ENCODE measurements at places on chromosomes 16 and 17. TPM values are rescaled to one million over a fixed set of nuclear protein-coding genes. Genes with fewer than 3 reads are reported as not detected.
A peak's percentile ranks its signal among the peaks of the same experiment; 100 is the strongest.

- H3K27me3 ChIP-seq, result no peaks in the 10 kb centered on the region
- H3K4me1 ChIP-seq, result no peaks in the 10 kb centered on the region
- no peaks in the 10 kb centered on the region for H3K36me3 ChIP-seq
- no peak overlapping the region for H3K27ac ChIP-seq
- H3K4me3 ChIP-seq, result no peak overlapping the region
These were observed 16.1 kb downstream of the PIRT start for GRCh38 chr17:10821770-10822169.

Gene TBC1D3E
- not detected for total RNA-seq

Gene CCL7
- not detected for total RNA-seq

- H3K4me3 ChIP-seq, result no peak overlapping the region
- peak; percentile 86 for DNase-seq
- H3K27ac ChIP-seq, result no peak overlapping the region
- H3K4me1 ChIP-seq, result peaks cover 10% of the 10 kb centered on the region
- no peaks in the 10 kb centered on the region for H3K36me3 ChIP-seq
- H3K27me3 ChIP-seq, result no peaks in the 10 kb centered on the region
These were observed 31.1 kb downstream of the ADCY7 start for GRCh38 chr16:50297301-50298074.

DNA sequence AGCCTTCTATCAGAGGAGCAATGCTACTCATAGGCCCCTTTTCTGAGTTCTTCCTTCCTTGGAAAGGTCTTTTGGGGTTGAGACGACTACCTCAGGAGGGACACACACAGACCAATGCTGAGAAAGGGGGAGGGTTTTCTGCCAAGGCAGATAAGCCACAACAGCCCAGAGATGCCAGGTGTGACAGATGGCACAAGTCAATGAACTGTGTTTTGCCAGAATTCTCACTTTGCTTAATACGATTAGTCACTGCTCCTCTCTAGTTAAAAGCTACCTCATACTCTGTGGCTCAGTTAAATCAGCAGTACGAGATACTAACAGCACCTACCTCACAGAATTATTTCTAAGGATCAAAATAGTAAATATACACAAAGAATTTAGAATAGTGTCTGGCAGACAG, 8.0 kb downstream of the BRD7 start:
- no peak for DNase-seq
- H3K27ac ChIP-seq, result no peak overlapping the region
- H3K4me3 ChIP-seq, result no peak overlapping the region

- no peaks in the 10 kb centered on the region for H3K4me1 ChIP-seq
- H3K36me3 ChIP-seq, result no peaks in the 10 kb centered on the region
- peaks cover 16% of the 10 kb centered on the region for H3K27me3 ChIP-seq
- H3K4me3 ChIP-seq, result no peak overlapping the region
- no peak for DNase-seq
- H3K27ac ChIP-seq, result no peak overlapping the region
These were observed 39.0 kb downstream of the PRKCB start for GRCh38 chr16:23874613-23875294.

GRCh38 chr17:37097154-37097553, 148.4 kb downstream of the AATF start:
- H3K27me3 ChIP-seq, result no peaks in the 10 kb centered on the region
- H3K27ac ChIP-seq, result no peak overlapping the region
- H3K4me1 ChIP-seq, result peaks cover 2% of the 10 kb centered on the region
- DNase-seq, result no peak
